Tongue (tissue), 3 donors: ENCODE measurements at places on chromosomes 2 and 18. TPM values are rescaled to one million over a fixed set of nuclear protein-coding genes. Genes with fewer than 3 reads are reported as not detected.

GRCh38 chr2:119449521-119449920 lies 17.9 kb downstream of the TMEM37 start:
- no peak for DNase-seq

DNA sequence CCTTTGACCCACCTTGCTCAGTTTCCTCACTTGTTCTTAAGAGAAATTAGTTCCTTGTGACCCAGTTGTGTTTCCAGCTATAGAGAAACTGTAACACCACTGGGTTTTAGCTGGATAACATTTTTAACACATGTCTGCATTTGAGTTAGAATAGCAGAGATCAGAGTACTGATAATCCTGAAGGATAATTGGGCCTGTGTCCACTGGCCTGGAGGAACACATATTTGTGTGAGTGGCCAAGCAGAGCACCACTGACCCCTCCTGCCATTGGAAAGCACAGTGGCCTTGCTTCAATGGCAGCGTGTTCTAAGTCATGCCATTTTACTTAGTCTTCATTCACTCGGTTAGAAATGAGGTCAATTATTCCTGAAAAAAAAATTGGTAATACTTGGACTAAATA lies 42.6 kb downstream of the PKP4 start:
- no peak for DNase-seq

DNA sequence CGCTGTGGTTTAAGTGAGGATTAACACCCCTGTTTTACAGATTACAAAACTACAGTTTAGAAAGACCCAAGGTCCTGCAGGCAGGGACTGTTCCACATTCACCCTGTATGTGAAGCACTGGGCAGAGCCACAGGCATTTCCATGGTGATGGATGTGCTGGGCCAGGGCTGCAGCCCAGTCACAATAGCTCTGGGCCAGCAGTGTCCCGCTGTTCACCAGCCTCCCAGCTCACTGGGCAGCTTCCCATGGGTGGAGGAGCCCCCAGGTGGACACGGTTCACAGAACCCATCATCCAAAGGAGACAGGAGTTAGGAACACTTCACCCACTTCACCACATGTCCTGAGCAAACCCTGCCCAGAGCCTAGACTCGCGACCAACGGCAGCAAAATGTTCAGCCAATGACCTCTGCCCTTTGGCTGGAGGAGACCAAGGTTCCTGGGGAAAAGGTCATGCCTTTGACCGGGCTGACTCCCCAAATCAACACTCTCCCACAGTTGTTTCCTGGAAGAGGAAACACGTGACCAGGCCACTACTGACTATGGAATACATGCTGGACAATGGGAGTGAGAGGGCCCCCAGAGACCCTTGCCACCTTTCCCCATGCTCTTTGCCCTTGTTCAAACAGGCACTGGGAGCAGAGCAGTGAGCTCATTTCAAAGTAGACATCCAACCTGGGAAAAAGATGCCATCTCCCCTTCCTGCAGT lies 28.0 kb upstream of the SLC35F6 start:
- no peak for DNase-seq

The LHCGR gene
- 0.51 TPM for total RNA-seq

DNA sequence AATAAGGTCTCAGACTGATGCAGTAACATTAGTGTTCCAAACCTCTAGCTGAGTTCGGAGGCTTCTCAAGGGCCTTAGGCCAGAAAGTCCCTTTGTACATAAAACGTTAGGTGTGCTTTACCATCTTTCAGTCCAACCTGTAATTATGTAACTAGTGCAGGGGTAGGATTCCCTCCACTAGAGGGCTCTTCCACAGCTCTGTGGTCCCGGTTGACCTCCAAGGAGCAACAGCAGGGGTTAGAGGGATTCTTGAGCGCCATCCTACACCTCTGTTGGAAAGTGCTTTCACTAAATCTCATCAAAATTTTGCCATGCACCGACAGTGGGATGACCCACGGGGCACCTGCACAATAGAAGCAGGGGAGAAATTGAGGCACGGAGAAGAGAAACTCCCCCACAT lies 155.8 kb upstream of the LRP1B start:
- no peak for DNase-seq

DNA sequence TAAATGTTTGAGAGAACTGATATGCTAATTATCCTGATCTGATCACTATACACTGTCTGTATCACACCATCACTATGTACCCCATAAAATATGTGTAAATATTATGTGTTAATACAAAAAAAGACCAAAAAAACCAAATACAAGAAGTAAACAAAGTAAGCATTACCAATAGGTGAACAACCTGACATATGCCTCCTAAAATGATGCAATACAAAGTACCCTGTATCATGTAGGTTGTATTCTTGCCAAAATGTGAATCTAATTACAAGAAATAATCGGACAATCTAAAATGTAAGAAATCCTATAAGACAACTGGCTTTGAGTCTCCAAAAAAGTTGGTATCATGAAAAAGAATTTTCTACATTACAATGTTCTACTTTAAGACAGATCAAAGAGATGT lies 7.8 kb downstream of the POLR1A start:
- DNase-seq = no peak

DNA sequence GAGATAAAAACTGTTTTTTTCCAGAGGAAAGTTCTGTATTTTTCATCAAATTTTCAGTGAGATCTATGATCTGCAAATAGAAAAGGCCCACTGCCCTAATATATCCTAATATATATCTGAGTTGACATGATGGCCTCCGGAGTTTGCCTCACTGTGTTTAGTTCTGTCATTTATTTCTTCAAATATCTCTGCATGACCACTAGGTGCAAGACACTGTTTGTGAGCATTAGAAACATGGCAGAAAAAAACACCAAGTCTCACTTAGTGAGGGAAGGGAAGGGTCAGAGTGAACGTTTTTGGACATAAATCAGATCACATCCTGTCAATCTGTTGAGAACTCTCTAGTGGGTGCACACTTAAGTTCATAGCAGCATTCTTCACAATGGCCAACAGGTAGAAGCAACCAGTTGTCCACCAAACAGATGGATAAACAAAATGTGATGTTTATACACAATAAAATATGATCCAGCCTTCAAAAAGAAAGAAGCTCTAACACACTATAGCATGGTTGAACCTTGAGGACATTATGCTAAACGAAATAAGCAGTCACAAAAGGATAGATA lies 53.4 kb downstream of the SPIRE1 start:
- DNase-seq = no peak

The SIX3 gene
- total RNA-seq = not detected

The REEP1 gene
- total RNA-seq = 29.3 TPM
